ENCODE measurements at places on chromosomes 11 and 22.

- DNase-seq: no peak
These were observed 123.8 kb upstream of the CCDC179 start for GRCh38 chr11:22984045-22984444.

- DNase-seq: no peak
These were observed 7.5 kb upstream of the MYH9 start for GRCh38 chr22:36395055-36395849.

DNA sequence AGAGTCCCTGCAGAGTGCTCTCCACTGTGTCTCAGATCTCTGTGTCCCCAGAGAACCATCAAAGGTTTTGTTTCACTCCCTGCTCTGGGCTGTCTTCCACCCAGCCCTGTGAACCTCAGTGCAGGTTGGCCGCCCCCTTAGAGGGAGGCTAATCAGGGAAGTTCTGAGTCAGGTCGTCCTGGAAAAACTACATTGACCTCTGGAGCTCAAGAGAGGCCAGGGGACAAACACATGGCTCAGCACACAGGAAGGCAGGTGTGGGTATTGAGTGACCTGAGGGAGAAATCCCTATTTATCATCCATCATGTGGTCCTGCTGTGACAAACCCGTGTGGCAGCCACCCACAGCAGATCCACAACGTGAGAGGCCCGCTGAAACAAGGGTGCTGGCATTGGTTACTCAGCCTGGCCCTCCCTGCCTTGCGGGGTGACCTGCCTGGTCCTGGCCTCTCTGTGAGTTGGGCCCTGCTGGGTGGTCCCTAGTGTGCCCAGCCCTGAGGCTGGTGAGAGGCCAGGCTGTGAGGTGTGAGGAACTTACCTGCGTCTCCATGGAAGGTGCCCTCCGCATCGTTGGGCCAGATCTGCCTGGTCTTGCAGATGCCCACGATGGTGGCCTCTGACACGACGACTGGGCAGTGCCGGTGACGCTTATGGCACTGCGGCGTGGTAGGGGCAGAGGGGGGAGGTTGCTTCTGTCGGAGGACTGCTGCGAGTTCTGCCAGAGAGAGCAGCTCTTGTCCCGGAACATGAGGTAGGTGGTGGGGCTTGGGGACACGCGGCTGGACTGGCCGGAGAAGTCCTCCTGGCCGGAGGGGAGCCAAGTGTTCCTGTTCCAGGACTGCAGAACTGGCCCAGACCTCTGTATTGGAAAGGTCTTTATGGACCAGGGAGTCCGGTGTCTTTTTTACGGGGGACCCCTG lies 669 bp upstream of the BCR start:
- DNase-seq: no peak

- no peak for DNase-seq
These were observed 15.2 kb upstream of the TBX1 start for GRCh38 chr22:19745155-19746101.

GRCh38 chr22:27843441-27843840 lies 41.9 kb upstream of the MN1 start:
- DNase-seq: no peak

- DNase-seq: no peak
These were observed 17.2 kb downstream of the SLC5A4 start for GRCh38 chr22:32237906-32238305.

GRCh38 chr11:92083123-92083522 lies 141.5 kb upstream of the FAT3 start:
- DNase-seq: no peak

- DNase-seq: no peak
These were observed 6.9 kb upstream of the PHRF1 start for GRCh38 chr11:569158-569885.

GRCh38 chr11:9386901-9387300 lies 2.4 kb downstream of the IPO7 start:
- no peak for DNase-seq

GRCh38 chr11:46280706-46281105 lies 3.2 kb downstream of the CREB3L1 start:
- DNase-seq: no peak

- DNase-seq: no peak
These were observed 114.4 kb upstream of the ASPHD2 start for GRCh38 chr22:26314656-26315055.

DNA sequence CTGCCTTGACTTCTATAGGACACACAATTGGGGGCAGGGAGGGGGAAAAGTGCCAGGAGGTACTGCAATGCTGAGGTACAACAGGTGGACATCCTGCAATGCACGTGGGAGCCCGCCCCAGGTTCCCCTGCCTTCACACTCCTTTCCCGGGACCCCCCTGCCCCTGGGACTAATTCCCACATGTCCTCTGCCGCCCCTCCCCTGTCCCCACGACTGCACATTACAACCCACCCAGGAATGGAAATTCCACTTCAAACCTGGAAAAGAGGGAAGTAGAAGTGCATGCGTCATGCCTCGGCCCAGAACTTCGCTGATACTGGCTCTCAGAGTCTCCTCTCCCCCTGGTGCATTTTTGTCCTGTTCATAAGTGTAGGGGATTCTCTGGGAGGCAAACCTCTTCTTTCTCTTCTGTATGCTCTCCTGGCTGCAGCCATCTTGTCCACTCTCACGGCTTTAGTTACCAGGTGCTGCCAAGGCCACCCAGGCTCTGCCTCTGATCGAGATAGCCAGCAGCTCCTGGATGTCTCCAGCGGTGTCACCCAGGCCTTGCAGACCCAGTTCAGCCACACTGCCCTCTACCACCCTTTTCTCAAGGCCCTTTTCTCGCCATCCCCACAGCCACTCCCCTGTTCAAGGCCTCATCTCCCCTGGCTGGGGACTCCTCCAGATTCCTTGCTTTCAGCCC lies 43.7 kb downstream of the GDPD5 start:
- DNase-seq: no peak

- no peak for DNase-seq
These were observed 384.0 kb downstream of the DCDC1 start for GRCh38 chr11:30985536-30985935.

DNA sequence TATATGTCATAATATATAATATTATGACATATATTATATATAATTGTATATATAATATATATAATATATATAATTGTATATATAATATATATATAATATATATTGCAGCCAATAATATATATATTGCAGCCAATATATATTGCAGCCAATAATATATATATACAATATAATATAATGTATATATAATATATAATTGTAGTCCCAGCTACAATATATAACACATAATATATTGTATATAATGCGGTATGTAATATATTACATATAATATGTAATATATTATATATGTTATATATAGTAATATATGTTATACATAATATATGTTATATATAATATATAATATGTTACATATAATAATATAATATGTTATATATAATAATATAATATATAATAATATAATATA lies 5.8 kb upstream of the CELF1 start:
- DNase-seq: no peak

- no peak for DNase-seq
These were observed 80.9 kb upstream of the OR9Q1 start for GRCh38 chr11:57942808-57943207.

DNA sequence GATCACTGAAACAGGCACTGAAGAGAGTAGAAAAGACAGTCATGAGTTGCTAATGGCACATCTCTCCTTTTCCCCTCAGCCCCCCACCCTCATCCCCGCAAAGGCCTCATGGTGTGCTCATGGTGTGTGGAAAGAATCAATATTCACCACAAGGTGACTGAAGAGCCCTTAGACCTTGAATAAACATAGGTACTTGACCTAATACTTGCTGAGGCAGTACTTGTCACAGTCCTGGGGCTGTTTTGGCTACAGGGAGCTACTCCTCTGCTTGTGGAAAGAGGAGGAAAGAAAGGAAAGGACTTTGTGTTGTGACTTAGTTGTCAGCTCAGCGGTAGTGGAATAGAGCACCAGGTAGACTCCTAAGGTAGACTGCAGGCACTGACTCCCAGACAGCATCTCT lies 537.8 kb upstream of the CCDC179 start:
- DNase-seq: no peak

DNA sequence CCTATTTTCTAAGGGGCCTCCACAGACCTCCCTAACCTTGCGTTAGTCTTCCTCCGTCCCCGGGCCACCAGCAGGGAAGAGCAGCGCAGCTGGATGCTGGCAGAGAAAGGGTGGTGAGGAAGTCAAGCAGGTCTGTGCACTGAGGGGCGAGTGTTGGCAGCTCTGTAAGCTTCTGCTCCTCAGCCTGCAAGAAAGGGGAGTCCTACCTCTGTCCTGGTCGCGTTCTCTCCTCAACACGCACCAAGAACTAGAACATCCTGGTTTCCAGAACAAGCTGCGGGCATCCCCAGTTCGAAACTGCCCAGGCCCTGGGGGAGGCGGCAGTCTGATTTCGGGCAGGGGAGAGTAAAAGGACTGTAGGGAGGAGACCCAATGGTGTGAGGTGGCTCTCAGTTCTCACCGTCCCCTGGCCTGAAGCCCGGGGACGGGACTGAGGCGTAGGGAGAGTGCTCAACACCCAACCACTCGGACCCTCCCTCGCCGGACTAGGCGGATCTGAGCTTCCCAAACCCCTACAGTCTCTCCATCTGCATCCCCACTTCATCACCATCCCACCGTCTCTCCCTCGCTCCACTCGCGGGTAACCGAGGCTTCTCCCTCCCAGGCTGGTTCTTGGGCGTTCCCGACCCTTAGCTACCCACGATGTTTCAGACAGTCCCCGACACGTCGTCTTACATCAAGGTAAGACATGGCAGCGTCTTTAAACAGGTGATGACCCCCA lies 7.7 kb upstream of the FLI1 start:
- peak; percentile 13 for DNase-seq

GRCh38 chr22:50299785-50300619 lies 7.4 kb downstream of the PLXNB2 start:
- no peak for DNase-seq

DNA sequence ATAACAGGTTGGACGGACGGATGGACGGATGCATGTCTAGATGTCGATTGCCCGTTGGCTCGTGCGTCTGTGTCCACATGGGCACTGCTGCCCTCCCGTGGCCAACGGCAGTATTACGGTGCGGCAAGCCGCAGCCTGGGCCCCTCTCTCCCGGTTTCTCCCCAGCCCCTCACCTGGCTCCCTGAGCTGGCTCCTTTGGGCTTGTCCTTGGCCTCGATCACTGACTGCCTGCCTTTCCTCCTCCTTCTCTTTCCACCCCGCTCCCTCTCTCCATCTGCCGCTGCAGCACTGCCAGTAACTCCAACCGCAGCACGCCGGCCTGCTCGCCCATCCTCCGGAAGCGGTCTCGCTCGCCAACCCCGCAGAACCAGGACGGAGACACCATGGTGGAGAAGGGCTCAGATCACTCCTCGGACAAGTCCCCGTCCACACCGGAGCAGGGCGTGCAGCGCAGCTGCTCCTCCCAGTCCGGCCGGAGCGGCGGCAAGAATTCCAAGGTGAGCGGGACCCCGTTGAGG lies 77.3 kb downstream of the SCN3B start:
- DNase-seq: peak; percentile 83

- DNase-seq: peak; percentile 92
These were observed 10.7 kb upstream of the MRGPRX2 start for GRCh38 chr11:19071255-19071654.

DNA sequence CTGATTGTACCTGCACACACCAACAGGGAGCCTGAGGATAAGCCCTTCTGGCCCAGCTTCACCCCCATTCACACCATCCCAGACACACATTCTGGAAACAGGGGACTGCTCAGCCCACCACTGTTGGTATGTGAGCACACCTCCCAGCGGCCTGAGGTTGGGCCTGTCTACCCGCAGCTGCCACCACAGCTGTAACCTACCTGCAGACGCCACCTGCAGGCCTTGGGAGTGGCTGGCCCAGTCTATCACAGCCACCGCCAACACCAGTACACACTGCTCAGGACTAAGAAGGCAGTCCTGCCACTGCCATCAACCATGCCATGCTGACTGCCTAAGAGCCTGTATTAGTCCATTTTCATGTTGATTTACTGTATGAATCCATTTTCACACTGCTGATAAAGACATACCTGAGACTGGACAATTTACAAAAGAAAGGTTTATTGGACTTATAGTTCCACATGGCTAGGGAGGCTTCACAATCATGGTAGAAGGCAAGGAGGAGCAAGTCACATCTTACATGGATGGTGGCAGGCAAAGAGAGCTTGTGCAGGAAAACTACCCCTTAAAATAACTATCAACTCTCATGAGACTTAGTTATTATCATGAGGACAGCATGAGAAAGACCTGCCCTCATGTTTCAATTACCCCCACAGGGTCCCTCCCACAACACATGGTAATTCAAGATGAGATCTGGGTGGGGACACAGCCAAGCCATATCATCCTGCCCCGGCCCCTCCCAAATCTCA lies 30.6 kb downstream of the RSF1 start:
- no peak for DNase-seq

GRCh38 chr11:70751142-70751734 lies 352.9 kb downstream of the CTTN start:
- DNase-seq: no peak

- DNase-seq: no peak
These were observed at the start of gene SHANK3 for GRCh38 chr22:50672471-50673230. TSS of gene SHANK3 (plus strand) at chr22:50672823.

DNA sequence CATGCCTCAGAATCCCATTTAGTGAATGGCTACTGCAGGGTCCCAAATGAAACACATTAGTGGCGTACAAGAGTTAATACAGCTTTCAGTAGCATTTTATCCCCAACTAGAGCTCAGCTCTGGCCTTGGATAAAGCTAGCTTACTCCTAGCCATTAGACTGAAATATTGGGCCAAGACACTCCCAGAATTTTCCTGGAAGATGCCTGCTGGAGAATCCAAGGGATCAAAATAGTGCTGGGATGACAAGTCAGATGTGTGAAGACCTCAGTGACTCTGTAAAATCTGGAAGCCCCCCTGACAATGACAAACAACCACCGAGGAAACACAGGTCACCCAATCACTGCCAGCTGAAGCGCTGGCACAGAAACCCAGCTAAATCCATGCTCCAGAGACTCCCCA lies 303.1 kb upstream of the SORL1-AS1 start:
- DNase-seq: no peak

- DNase-seq: no peak
These were observed 63.3 kb downstream of the SYN3 start for GRCh38 chr22:32994898-32995297.

GRCh38 chr11:117613521-117613920 lies 183.5 kb downstream of the DSCAML1 start:
- no peak for DNase-seq

GRCh38 chr22:48282804-48283203 lies 1520.4 kb downstream of the TBC1D22A start:
- DNase-seq: no peak

DNA sequence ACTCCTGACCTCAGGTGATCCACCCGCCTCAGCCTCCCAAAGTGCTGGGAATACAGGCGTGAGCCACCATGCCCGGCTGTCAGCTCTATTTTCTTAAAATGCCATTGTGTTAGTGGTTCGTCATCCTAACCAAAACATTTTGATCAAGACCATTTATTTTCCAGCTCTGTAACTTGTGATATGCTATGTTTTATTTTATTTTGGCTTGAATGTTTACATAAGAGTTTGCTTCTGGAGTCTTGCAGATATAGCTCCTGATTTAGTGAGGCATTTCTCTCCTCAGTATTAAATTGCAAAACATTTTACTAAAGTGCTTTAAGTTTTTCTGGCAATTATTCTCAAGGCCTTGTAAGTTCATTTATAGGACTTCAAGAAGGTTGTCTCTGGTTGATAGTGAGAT lies 4.4 kb downstream of the EP300 start:
- no peak for DNase-seq

All from brain (organoid and tissue), 16 donors.